ENCODE measurements at places on chromosomes 13 and 19.

GRCh38 chr19:33463199-33463598 is 58.4 kb downstream of the PEPD start:
- DNase-seq, result no peak

DNA sequence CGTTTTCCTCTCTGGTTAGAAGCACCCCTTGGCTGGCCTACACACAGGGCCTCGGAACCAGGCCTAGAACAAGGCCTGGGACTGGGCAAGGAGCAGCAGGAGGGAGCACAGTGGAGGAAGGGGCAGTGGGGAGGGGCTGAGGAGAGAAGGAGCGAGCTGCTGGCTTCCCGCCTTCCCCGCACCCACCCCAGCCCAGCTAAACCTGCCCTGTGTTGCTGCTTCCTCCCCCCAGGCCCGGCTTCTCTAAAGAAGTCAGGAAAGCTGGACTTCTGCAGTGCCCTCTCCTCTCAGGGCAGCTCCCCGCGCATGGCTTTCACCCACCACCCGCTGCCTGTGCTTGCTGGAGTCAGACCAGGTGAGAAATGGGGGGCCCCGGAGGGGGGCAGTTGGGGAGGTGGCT is 24.3 kb downstream of the LYL1 start:
- peak; percentile 51 for DNase-seq

DNA sequence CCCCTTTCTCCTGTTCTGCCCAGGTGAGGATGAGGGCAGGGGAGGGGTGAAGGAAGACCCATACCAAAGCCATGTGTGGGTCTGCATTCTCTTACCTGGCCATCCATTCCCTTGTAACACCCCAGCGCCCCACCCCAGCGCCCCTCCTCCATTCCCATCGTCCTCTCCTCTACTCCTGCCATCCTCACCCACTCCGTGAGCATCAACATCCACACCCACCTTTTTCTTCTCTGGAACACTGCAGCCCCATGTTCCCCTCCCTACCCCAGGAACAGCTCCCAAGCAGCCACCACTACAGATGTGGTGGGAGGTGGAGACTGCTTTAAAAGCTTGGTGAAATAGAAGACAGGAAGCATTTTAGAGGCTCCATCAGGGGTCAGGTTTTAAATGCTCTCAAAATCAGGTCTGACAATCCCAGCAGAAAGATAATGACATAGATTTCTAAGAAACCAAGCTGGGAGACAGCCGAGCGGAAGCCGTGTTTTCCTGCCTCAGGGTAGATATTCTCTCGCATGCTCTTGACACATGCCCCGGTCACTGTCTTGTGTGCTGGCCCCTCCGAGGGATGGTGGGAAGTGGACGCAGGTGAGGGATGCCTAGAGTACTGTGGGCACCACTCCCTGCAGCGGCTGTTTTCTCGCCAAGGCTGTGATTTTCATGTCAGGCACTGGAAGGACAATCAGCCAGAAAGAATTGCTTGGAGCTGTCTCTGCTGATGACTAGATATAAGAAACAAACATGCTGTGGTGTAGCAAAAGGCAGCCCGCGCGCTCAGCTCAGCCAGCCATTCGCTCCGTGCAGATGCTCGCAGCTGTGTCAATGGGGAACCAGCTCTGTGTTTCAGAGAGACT is 9.8 kb downstream of the MEDAG start:
- DNase-seq, result no peak

DNA sequence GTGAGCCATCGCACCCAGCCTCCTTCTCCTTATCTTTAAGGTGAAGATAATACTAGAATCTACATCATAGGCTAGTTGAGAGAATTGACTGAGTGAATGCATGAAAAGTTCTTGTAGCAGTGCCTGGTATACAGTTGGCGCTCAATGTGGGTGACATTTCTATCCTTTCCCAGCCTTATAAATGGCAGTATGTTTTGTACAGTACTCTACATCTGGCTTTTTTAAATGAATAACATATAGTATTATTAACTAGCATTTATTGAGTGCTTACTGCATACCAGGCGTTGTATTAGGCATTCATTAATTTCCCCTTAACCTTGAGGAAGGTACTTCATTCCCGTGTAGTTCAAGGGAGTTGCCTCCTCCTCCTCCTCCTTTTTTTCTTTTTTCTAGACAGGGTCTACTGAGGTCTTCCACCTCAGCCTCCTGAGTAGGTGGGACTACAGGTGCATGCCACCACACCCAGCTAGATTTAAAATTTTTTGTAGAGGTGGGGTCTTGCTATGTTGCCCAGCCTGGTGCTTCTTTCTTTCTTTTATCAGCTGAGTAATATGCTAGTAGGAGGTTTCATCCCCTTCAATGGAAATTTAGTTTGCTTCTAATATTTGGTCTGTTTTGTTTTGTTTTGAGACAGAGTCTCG is 2.8 kb downstream of the C5AR1 start:
- DNase-seq, result no peak

GRCh38 chr13:109126891-109127641 is 497.7 kb downstream of the MYO16 start:
- no peak for DNase-seq

GRCh38 chr19:28427376-28428083 is 785.4 kb downstream of the UQCRFS1 start:
- no peak for DNase-seq

- DNase-seq, result no peak
Observed at GRCh38 chr19:4499855-4500254, 18.4 kb downstream of the PLIN4 start.

GRCh38 chr19:36973844-36974195 is 57.7 kb downstream of the ZNF568 start:
- DNase-seq, result no peak

DNA sequence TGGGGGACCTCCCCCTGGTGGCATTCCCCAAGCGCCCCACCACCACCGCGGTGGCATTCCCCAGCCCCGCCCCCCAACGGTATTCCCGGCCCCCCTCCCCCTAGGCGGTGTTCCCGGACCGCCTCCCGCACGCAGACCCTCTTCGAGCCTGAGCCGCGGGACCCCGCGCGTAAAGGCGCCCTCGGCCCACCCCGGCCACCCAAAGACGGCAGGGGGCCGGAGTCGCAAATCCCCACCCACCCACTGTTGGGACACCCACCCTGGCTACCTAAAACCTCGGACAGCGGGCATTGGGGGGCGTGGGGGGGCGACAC is 22.4 kb downstream of the OLFM2 start:
- DNase-seq, result no peak

DNA sequence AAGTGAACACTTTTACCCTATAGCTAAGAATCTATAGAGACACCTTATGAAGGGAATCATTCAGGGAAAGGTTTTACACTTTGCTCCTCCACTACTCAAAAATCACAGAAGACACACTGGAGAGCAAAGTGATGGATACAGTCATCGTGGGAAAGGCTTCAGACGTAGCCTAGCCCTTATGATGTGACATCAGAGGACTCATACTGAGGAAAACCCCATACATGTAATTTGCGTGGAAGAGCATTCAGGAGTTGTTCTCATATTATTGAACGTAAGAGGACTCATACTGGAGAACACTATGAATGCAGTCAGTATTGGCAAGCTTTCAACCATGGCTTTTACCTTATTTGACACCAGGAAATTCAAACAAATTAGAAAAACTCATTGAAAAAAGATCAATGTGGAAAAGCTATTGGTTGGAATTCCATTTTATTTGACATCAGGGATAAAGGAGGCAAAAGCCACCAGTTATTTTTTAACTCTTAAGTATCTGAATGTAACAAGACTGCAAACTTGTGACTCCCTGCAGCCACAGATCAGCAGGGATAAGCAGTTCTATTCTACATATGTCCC is 16.1 kb upstream of the ZNF274 start:
- no peak for DNase-seq

DNA sequence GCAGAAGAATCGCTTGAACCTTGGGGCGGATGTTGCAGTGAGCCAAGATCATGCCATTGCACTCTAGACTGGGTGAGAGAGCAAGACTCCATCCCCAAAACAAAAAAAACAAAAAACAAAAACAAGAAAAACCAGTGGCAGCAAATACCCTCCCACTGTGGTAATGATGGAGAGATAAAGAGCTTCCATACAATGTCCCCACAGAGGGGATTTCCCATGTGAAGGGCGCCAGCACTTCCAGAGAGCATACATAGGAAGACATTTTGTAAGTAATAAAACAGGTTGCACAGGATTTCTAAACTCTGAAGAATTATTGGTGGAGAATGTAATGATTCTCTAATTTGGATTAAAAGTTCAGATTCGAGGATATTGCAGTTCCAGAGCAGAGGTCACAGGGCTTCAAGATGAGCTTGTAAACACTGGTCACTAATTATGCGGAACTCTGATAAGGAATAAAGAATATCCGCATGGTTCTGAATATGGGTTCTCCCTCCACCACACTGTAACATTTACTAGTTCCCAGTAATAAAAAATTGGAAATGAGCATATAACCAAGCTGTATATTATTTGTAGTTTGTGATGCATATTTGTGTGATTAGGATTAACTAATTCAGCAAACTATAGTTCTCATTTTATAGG is 290.1 kb upstream of the SLC10A2 start:
- no peak for DNase-seq

DNA sequence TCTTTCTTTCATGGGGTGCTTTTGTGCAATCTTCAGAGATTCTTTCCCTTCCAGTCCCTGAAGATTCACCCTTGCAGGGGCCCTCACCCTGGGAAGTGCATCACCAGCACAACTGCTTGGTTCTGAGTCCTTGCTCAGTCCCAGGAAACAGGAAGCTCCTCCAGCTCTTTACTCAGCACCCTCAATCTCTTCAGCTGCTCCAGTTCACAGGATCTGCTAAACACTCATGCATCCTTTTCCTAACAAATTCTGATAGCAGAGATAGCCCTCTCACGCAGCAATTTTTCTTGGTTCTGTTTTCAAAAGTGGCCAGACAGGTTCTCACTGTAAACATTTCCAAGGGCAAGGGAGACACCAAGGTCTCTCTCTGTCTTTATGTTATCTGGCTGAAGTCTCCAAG is 823.1 kb downstream of the LIG4 start:
- DNase-seq, result no peak

GRCh38 chr19:1520203-1520780 is 3.6 kb upstream of the PLK5 start:
- no peak for DNase-seq

GRCh38 chr19:14405758-14406644 is 13.1 kb downstream of the DDX39A start:
- DNase-seq, result peak; percentile 89

GRCh38 chr19:53365899-53366493 is 491 bp downstream of the ZNF525 start:
- DNase-seq, result peak; percentile 6

All from hematopoietic multipotent progenitor cell treated with erythropoietin and hydrocortisone succinate and interleukin-3 and kit ligand, for 15 days (in vitro differentiated cells).